ENCODE measurements at places on chromosomes 16 and 17.

GRCh38 chr16:23382279-23382678 is 70.7 kb downstream of the COG7 start:
- no peak for DNase-seq

DNA sequence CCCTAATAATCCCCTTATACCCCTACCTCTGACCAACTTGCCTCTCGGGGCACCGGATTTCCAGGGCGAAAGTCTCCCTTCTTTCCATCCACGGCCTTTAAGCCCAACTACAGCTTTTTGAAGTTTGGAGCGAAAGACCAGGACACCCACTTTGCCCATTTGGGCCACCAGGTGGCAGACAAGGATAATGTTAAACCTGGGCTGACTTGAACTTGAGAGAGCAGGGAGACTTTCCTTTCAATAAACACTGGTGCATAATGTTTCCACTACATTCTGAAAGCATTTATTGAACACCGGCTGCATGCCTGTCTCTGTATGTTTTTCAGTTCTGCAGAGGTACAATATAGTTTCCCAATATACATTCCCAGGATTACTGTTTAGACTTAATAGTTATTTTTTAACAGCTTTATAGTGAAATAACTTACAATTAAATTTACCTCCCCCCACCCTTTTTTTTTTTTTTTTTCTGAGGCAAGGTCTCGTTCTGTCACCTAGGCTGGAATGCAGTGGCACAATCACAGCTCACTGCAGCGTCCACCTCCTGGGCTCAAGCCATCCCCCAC is 6.9 kb upstream of the CES3 start:
- DNase-seq = peak; percentile 57

GRCh38 chr17:72021417-72022041 is 99.3 kb upstream of the SOX9 start:
- DNase-seq = no peak

DNA sequence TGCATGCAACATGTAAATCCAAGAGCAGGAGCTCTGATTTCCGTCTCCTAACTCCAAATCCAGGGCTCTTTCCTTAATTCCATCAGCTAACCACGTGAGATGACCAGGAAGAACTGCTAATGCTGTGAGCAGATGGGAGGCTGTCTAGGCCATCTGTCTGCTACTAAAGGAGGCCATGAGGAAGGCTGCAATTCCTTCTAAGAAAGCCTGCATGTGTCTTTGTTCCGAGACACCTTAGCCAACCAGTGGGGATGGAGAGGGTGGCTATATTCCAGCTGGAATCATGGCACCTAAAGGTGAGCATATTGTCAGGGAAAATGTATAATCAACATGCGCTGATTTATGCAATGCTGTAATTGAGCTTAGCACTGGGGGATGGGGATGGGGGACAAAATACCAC is 267.2 kb upstream of the CDH5 start:
- no peak for DNase-seq

DNA sequence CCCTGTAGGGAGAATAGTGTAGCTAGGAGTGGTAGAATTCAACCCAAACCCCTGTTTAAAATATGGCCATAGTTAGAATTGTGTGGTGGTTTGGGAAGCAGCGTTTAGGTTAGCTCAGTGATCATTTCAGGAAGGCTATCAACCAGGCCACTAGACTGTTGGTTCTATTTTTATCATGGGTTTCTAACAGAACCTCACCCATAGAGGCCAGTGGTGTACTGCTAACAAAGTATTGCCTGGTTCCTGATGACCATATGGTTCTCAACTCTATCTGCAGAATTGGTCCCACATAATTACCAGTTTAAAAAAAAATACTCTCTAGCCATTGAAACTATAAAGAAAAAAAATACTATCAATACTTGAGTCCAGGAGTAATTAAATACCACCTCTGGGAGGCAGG is 70.5 kb upstream of the RASL10B start:
- no peak for DNase-seq

DNA sequence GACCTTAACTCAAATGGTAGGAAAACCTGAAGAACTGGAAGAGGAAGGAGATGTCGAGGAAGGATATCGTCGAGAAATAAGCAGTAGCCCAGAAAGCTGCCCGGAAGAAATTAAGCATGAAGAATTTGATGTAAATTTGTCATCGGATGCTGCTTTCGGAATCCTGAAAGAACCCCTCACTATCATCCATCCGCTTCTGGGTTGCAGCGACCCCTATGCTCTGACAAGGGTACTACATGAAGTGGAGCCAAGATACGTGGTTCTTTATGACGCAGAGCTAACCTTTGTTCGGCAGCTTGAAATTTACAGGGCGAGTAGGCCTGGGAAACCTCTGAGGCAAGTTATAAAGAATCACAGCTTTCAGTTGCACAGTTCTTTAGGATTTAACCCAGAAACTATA is 15.5 kb downstream of the ERCC4 start:
- no peak for DNase-seq

GRCh38 chr16:14307059-14307526 is 236.0 kb downstream of the MRTFB start:
- no peak for DNase-seq

GRCh38 chr17:72282439-72283029 is 161.7 kb downstream of the SOX9 start:
- no peak for DNase-seq

- no peak for DNase-seq
Measured at GRCh38 chr16:56852401-56852730, 12.6 kb upstream of the SLC12A3 start.

DNA sequence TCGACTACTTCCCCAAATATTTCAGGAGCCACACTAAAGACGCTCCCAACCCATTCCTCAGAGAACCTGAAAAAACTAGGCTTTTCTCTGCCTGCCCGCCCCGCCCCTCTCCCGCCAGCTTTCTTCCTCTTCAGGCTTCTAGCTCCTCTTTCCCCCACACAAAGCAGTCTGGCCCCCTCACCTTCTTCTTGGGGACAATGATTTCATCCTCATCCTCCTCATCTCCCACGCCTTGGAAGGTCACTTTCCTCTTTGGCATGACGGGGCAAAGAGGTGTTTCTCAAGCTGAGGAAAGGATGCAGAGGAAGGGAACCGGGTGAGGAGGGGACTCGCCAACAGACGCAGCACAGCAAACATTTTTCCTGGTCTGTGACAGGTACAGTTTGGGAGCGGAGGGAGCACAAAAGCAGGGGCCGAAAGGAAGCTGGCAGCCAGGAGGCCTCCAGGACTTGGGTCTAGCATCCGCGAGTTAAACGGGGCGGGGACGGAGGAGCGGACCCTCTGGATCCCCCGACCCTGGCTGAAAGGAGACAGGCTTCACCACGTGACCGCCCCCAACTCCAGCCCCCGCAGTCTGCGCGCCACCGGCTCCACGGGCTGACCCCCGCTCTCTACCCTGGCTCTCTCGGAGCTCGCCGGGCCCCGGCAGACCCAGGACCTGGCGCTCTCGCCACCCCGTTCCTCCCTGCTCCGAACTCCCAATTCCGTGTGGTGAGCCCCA is 525 bp downstream of the CD2BP2 start:
- DNase-seq = no peak

DNA sequence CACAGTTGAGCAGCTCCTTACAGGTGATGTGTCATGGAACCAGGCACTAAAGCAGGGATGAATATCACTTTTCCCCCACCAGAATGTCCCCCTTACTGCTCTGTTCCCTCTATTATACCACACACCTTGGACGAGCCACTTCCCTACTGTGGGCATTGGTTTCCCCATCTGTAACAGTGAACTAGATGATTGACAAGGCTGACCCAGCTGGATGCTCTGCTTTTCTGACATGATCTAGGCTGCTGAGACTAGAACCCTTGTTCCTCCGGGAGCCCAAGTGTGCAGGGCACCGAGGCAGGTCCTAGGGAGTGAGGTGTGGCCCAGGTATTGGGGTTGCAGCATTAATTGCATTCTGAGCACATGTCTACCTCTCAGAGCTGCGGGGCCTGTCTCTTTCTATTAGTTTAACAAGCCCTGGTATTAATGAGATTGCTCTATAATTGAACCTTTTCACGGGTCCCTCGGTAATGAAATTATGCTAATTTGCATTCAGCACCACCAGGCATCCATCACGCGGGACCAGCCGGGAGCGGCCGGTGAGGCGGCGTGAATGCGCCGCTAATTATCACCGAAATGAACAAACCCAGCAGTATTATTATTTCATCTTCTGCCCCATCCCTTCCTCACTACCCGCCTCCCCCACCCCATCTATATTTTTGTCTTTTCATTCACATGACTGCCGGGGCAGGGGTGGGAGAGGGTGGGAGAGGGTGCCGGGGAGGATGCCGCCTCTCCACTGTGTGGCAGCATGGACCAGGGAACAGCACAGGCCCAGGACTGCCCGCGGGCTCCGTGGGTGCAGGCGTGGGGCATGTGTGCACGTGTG is 121.1 kb downstream of the CYLD start:
- no peak for DNase-seq

DNA sequence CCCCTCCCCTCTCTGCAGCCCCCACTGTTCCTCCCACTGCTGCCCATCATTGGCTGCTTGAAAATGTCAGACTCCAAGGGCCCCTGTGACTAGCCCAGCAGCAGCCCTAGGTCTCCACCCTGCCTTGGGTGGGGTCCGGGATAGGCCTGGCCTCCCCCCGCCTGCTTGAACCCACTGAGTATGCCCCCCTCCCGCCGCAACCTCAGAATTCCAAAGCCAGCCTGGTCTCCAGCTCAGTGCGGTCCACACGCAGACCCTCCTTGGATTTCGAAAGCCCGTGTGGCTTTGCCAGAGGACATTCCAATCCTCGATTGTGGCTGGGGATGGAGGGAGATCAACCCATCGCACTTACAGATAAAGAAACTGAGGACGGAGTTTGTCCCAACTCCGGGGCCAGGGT is 6.4 kb downstream of the DPEP1 start:
- DNase-seq = no peak

- DNase-seq = no peak
Measured at GRCh38 chr17:82529914-82530300, 10.4 kb downstream of the FOXK2 start.

DNA sequence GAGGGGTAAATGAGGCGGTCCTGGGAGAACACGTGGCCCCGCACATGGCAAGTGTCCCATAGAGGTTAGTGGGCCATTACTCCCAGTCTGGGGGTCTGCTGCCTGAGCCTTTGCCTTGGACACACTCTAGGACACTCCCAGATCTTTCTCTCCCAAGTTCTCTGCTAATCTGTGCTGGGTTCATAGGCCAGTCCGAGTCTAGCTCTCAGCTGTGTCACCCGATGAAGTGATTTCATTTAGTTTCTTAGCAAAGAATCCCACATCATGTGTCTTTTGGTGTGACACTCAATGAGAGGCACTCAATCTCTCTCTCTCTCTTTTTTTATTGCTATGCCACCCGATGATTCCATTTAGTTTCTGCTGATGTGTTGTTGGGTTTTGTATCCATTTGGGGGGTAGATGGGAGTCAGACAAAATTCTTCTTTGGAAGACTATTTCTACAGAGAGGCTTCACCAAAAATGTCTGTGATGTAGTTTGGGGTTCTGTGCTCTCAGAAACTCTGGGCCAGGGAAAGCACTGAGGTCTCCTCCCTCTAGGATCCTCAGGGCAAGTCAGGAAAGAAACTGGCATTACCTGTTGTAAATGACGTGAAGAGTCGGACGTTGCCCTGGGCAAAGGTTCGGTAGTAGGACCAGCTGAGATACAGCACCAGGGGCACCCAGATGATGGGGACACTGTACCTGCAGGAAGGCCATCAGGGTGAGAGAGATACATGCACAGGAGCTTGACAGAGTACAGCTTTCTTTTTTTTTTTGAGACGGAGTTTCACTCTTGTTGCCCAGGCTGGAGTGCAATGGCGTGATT is 25.2 kb upstream of the MLKL start:
- DNase-seq = no peak

GRCh38 chr17:55693254-55694216 is 29.1 kb downstream of the TMEM100 start:
- DNase-seq = no peak

DNA sequence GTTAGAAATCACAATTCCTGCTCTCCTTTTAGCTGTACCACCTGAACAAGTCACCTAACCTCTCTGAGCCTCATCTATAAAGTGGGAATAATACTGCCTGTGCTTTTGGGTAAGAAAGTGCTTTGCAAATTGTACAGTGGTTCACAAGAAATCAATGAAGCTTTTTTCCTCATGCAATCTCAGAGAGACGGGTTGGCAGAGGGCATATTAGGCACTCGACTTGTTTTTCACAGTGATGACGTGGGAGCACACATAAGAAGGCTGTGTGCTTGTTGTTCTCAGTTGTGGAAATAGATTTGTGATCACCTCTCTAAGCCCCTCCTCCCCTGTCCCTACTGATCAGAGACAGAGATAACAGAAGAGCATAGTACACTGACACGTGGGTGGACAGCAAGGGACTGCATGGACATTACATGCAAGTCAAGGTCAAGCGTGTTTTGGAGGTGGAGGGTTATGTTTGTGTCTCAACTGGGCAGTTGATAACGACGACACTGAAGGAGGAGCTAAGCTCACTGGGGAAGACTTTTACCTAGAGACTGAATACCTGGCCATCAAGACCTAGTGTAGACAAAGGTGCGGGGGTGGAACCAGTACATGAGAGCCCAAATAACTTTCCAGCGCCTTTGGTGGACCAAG is 1.7 kb upstream of the GPT2 start:
- DNase-seq = no peak

DNA sequence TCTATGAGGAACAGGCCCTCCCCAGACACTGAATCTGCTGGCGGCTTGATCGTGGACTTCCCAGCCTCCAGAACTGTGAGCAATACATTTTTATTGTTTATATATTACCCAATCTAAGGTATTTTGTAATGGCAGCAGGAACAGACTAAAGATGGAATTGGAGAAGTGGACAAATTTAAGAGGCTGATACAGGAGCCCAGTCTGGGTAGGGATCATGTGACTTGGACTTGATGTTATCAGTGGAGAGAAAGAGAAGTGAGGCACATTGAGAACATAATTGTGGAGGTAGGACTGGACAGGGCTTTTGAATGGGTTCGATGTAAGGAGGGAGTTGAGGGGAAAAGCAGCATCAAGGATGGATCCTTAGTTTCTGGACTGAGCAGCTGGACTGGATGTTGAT is 93.8 kb downstream of the USP31 start:
- DNase-seq = no peak

- no peak for DNase-seq
Measured at GRCh38 chr16:80586476-80586875, 45.7 kb downstream of the DYNLRB2 start.

DNA sequence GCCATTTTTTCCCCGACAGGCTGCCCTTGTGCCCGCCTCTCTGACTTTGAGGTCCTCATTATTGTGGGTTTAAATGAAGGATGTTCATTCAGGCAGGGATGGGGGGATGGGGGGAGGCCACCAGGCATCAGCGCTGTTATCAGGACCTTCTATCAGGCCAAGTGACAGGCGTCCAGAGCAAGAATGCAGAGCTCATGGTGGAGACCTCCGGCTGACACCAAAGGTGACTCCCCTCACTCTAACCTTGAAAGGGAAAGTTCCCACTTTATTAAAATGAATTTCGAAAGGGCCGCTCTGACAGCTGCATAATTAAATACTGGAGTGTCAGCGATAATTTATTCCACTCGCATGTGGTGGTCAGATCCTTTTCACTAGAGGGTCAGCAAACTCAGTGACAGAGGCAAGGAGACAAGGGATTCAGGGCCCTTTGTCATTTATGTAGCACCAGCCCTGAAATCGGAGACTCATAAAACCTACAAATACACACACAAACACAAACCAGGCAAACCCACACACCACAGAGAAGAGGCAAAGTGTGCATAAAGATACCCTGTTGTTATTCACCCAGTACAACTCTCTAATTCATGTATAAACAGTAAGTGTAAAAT is 436.0 kb downstream of the MAF start:
- DNase-seq = no peak

- DNase-seq = no peak
Measured at GRCh38 chr17:14459955-14460354, 159.1 kb downstream of the HS3ST3B1 start.

GRCh38 chr16:85394456-85395206 is 218.5 kb upstream of the GSE1 start:
- no peak for DNase-seq

- DNase-seq = no peak
Measured at GRCh38 chr17:42287305-42287976, 857 bp upstream of the STAT5A start.

All from effector CD8-positive, alpha-beta T cell (primary cell).